Ammon's horn (tissue), 1 donor: ENCODE measurements at places on chromosomes 7 and 10.

DNA sequence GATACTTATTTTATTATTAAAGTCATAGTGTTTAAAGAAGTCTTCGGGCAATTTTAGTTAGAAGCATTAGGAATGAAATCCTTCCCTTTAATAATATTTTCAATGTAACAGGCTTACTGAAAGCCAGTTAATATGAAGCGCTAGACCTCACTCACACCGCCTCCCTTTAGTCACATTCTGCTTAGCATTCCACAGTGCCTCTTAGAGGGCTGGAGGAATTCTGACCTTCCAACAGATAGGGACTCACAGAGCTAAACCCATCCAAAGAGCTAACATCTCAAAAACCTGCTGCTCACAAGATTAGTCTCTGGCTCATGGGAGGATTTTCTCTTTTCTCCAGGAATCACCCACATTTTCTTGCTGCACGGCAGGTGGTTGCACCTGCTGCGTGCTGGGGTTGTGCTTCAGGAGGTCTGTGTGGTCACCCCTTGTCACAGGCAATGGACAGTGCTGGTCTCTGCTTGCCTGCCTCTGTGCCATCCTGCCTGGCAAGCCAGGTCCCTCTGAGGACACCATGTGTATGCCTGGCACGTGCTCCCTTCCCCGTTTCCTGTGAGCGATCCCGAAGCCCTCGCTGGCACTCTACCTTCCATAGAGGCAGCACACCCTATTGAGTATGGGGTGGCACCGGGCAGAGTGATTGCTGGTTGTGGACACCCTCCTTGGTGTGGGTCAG is 91.8 kb downstream of the KLF6 start:
- DNase-seq, result no peak

DNA sequence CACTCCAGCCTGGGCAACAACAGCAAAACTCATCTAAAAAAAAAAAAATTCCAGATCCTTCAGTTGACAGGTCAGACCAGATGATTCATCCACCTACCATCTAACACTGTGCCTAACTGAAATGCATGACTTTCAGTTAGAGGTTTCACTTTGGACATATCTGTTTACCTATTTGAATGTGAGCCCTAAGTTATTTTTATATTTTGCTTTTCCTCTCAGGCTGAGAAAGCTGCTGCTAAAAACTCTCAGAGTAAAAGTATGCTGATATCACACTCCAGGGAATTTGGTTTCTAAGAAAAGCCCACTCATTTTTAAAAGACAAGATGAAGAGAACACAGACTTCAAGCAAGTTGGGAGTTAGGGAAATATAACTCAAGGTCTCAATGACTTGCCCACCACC is 126.0 kb downstream of the SGMS1 start:
- DNase-seq, result no peak

DNA sequence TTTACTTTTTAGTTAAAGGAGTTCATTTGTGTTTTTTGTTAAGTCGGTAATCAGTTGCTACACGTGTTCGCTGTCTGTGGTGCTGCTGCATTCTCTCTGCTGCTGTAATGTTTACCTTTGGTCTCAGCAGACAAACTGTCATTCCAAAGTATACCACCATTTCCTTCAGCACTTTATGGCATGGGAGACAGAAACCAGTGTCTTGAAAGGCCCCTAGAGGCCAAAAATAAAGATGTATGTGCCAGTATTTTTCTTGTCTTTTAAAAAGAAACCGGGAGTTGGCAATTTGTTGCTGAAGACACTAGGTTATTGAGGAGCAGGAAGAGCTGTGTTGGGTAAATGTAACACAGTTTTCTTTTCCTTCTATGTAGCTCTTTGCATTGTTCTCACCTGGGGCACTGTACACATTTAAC is 24.1 kb downstream of the ZNF92 start:
- DNase-seq, result no peak

DNA sequence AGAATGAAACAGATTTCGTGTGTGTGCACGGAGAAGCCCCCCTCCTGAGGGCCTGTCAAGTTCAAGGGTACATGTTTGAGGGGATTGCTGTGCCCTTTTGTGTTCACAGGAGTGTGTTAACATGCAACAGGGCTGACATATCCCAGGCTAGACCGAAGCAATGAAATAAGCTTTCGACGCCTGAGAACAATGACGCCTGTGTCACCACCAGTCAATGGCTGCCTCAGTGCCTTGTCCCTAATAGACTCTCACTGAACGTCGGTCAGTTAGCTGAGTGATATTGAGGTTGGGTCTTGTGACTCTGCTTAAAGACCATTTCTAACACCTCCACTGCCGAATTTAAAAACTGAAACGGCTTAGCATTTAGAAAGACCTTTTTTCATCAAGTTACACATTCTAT is 175.2 kb upstream of the TCF7L2 start:
- DNase-seq, result peak; percentile 63

GRCh38 chr10:133419211-133419950 is 5.0 kb downstream of the SPRN start:
- no peak for DNase-seq

DNA sequence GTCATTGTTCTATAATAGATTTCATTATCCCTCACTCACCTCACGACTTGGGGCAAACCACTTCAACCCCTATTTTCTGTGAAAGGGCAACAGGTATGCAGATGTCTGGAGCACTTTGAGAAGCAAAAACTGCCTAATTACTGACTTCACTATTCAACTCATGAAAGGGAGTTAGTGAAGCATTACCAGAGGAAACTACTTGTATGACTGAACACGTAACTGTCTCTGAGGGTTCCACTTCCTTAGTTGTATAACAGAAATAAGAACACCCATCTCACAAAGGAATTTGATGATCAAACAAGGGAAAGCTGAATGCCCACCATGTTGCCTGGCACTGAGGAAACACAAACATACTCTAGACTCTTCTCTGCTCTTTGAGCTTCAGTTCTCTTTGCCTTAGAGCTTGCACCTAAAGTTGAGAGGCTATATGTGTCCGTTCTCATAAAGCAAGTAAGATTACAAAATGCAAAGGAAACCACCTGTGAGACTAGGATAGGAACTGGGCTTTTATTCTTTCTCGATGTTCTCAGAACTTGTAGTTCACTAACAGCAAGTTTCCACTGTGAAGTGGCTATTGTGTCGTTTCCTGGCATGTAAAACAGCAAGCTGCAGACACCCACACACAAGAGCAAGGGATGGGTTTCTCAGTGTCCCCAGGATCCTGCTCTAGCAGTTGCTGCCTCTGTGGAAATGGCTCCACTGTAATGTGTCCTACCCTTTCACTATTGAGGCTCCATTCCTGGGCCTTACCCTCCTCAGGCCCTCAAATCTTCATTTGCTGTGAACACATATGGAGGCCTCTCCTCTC is 2.6 kb downstream of the TMEM243 start:
- DNase-seq, result peak; percentile 31

GRCh38 chr7:134276951-134277350 is 39.8 kb downstream of the SLC35B4 start:
- DNase-seq, result no peak

- no peak for DNase-seq
These were observed 702 bp upstream of the AGFG2 start for GRCh38 chr7:100538348-100538653.
